ENCODE measurements at places on chromosomes 7 and 10.

GRCh38 chr10:95337423-95338160, 46.8 kb upstream of the PDLIM1 start:
- no peaks in the 10 kb centered on the region for H3K27me3 ChIP-seq
- peaks cover 92% of the 10 kb centered on the region for H3K36me3 ChIP-seq
- H3K4me1 ChIP-seq: peaks cover 10% of the 10 kb centered on the region
- H3K27ac ChIP-seq: peak overlapping the region; percentile 90
- ATAC-seq: no peak
- H3K4me3 ChIP-seq: no peak overlapping the region

DNA sequence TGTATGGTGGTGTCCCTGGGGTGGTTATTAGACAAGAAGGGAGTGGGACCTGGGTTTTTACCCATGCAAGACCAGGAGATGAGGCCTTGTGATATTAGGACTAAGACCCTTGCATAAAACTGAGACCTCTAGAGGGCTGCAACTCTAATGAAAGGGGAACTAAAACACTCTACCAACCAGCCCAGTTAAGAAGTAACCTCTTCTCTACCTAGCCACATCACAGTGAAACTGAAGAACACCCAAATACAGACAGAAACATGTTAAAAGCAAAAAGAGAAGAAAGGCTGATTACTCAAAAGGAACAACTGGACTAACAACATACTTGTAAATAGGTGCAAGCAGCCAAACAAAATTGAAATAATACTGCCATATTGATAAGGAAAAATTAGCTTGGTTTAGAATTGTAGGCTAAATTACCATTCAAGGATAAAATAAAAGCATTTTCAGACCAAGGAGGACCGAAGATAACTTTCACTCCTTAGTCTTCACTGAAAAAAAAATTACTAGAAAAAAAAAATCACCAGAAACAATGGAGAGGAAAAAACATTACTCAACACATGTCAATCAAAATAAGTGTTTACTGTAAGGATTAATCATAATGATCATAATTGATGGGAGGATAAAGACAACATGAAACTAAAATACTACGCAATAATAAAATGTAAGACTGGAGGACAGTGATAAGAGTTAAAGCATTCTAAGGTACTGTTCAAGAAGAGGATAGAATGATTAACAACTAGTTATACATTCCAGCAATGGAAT, 27.6 kb downstream of the ERLIN1 start:
- H3K27ac ChIP-seq: no peak overlapping the region
- no peak overlapping the region for H3K4me3 ChIP-seq
- ATAC-seq: no peak
- no peaks in the 10 kb centered on the region for H3K4me1 ChIP-seq

DNA sequence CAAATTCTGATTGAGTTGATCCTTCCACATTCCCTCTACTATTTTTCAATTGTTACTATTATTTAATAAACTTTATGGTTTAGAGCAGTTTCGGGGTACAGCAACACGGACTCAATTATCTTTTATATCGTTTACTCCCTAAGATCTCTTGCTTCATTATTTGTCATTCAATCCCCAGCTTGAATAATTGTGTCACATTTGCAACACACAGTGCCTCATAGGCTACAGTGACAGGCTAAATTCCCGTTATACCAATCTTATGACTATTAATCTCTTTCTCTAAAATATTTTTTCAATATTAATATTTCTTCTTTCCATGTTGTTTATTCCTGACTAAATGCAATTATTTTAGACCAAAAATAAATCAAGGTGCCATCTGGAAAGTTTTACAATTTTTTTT, 4.0 kb upstream of the COL28A1 start:
- H3K36me3 ChIP-seq: no peaks in the 10 kb centered on the region
- no peaks in the 10 kb centered on the region for H3K27me3 ChIP-seq
- H3K4me3 ChIP-seq: no peak overlapping the region

GRCh38 chr7:121334875-121335648, 6.3 kb downstream of the WNT16 start:
- no peak for ATAC-seq
- peaks cover 51% of the 10 kb centered on the region for H3K27me3 ChIP-seq
- H3K4me3 ChIP-seq: no peak overlapping the region
- no peak overlapping the region for H3K27ac ChIP-seq

DNA sequence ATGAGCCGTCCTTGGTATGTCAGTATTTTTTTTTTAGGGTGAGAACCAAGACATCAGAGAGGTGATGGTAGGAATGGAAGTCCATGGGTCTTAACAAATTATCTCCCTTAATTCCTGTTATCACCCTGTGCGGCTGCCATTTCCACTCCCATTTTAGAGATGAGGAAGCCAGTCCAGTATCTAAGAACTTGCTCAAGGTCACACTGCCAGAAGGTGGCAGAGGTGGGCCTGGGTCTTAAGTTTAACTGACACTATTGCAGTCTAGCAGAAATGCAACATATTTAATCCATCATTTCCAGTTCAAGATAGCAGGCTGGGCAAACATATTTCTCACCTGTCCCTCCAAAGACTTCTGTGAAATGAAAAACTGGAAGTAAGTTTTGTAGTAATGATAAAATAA, 108.3 kb downstream of the GLI3 start:
- ATAC-seq: no peak
- H3K27ac ChIP-seq: no peak overlapping the region
- H3K36me3 ChIP-seq: no peaks in the 10 kb centered on the region

DNA sequence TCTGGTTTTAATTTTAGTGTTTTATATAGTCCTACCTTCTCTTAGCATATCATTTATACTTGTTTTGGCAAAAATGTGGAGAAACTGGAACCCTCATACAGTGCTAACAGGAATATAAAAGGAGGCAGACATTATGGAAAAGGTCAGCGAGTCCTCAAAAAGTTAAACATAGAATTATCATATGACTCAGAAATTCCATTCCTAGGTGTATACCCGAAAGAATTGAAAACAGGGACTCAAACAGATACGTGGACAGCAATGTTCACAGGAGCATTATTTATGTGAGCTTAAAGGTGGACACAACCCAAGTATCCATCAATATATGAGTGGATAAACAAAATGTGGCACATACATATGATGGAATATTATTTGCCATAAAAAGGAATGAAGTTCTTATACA, 51.5 kb downstream of the VAX1 start:
- H3K36me3 ChIP-seq: no peaks in the 10 kb centered on the region
- H3K27ac ChIP-seq: no peak overlapping the region
- ATAC-seq: no peak
- no peaks in the 10 kb centered on the region for H3K4me1 ChIP-seq
- H3K27me3 ChIP-seq: peaks cover 16% of the 10 kb centered on the region
